Ammon's horn (tissue), 1 donor: ENCODE measurements at places on chromosomes 11 and 22.
A peak's percentile ranks its signal among the peaks of the same experiment; 100 is the strongest.

DNA sequence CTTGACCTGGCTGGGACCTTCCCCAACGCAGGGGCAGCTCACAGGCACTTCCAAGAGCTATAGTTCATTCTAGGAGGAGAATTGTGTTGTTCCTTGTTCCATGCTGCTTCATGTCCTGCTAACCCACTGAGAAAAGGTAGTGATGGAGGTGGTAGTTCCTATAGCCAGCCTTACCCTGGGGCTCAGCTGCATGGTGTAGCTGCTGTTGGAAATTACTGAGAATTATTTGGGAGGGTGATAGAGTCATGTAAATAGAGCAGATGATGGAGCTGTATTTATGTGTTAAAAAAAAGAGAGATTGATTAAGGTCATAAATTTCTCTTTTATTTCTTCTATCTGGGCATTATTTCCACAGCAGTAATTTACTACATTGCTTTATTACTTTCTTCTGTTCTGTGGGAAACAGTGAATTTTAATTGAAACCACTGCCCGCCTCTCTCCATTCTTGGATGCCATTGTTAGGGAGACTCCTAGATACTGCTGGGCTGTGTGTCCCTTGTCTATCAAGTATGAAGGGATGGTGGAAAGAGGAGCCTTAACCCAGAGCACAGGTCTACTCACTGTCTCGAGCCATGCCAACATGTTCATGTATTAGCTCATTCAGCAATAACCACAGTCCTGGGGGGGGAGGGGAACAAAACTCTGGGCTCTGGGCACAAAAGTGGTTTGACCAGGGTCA lies 309.2 kb downstream of the FAT3 start:
- DNase-seq = no peak

GRCh38 chr11:103673773-103674172 lies 362.7 kb upstream of the DDI1 start:
- DNase-seq = no peak

DNA sequence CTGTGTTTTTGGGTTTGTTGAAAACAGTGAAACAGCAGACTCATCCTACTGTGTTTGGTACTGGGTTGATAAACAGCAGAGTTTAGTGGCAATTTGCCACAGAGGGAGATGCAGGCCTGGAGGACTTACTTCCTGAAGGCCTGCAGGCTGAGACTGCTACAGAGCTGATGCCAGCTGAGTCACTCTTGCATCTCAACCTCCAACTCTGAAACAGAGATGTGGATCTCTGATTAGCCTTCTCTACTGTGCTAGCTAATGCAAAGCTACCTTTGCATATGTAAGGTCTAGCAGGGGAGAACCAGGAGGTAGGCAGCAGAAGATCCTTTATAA lies 14.3 kb downstream of the ATP5MG start:
- peak; percentile 52 for DNase-seq

DNA sequence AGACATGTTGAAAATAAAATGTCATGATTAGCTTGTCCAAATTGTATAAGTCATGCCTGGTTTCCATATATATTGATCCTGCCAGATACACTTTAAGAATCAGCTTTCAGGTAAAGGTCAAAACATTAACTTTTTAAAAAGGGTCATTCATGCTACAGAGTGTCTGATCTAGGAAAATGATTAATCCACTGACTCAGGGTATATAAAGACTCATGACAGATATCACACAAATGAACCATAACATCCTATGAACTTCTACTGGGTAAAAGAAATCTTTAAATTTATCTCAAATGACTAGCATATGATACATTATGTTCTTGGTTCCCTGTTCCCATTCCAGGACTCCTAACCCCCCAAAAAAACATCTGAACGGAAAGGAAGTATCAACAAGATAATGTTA lies 11.7 kb downstream of the MRTFA start:
- no peak for DNase-seq

DNA sequence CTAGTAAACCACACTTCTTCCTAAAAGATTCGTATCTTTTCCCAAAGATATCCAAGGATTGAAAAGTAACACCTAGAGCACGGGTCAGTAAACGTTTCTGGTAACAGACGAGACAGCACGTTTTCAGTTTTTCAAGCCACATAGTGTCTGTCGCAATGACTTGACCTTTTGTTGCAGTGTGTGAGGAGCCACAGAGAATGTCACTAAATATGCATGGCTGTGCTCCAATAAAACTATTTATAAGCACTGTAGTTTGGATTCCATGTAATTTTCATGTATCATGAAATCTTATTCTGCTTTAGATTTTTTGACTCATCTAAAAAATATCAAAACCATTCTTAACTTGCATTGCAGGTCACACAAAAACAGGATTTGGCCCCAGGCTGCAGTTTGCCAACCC lies 18.3 kb upstream of the MICAL3 start:
- no peak for DNase-seq

DNA sequence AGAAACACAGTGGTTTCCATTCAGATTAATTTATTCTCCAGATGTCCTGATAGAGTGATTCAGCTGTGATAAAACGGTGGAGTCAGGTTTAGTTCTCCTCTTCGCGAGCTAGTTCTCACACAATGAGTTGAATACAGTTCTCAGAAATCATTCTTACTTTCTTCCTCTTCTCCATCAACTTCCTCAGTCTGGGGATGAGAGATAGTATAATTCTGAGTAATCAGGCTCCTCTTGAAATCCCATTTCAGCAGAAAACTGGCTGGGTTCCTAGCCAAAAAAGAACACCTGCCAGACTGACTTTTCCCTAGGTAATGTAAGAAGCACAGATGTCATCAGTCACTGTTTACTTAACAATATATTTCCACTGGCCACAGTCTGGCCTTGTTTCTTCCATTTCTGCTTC lies 76.7 kb downstream of the SVIP start:
- DNase-seq = no peak

DNA sequence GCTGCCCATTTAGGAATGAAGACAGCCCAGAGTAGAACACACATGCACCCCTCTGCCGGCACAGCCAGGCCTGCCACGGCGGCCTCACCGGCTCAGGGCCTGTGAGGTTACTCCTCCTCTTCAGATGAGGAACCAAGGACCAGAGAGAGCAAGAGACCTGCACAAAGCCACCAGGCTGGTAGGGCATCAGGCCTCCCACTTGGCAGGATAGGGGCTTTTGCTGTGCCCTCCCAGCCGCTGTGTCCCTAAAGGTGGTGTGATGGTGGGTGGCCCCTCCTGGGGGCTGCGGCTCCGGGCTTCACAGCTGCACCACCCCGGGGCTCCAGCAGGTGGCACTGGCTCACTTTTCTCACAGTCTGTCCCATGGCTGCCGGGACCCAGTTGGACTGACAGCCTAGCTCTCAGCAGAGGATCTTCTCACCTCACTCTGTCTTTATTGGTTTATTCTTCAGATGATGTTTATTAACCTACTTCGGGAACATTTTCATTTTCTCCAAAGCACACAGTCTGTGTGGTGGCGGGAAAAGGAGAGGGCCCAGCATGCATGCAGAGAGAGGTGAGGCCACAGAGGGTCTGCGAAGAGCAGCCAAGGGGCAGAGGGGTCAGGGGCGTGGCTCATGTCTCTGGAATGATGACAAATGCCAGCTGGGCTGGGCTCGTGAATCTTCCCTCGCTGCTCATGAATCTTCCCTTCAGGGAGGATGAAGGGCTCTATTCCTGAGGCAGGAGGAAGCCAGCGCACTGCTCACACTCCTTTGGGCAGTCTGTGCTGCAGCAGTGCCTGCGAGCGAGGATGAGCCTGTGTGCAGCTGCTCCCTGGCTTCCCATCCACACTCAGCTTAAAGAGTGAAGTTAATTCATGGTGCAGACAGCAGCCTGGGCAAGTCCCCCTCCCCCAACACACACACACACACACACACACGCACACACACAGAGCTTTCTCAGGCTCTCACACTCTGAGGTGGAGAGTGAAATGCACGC lies 101.1 kb upstream of the PITPNB start:
- DNase-seq = peak; percentile 78

DNA sequence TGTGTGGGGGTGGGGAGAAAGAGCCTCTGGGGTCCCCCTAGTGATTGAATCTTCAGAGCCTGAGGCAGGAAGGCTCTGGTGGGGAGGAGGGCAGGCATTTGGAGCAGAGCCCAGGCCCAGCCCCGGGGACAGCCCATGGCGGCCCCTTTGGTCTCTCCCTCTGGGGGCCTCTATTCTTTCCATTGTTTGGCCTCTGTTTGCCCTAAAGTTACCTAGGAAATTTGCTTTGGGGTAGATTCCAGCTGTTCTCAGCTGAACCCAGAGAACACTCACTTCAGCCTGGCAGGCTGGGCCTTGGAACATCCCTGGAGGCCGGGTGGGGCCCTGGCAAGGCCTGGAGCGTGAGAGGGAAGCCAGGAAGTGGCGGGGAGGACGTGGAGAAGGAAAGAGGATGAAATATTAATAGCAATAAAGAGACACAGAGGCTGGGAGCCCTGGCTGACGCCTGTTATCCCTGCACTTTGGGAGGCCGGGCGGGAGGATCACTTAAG lies 22.9 kb upstream of the A4GALT start:
- DNase-seq = no peak

GRCh38 chr11:16604794-16605388 lies 133.6 kb upstream of the C11orf58 start:
- peak; percentile 17 for DNase-seq

GRCh38 chr11:1557051-1557884 lies 14.8 kb downstream of the DUSP8 start:
- DNase-seq = no peak

- DNase-seq = peak; percentile 59
These were observed 96.0 kb downstream of the TRPC6 start for GRCh38 chr11:101487775-101488174.

GRCh38 chr22:30249049-30250038 lies 2.8 kb upstream of the LIF start:
- no peak for DNase-seq

DNA sequence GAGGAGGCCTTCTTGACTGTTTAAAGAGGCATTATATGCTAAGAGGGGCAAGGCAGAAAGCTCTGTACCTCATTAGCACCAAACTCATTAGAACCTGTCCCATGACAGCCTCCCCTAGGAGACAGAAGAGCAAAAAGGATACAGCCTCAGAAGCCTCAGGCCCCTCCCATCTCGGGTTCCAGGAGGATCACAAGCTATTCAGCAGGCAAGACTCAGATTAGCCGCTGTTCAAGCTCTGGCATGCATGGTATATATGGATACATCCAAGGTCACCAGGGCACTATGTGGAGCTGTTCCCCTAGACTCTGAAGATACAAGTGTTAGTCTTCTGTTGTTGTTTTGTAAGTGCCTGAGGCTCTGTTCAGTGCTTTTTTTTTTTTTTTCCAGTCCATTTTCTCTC lies 32.1 kb downstream of the ATXN10 start:
- no peak for DNase-seq

GRCh38 chr22:26367402-26368245 lies 61.4 kb upstream of the ASPHD2 start:
- DNase-seq = peak; percentile 58

- no peak for DNase-seq
These were observed 17.1 kb upstream of the SYTL2 start for GRCh38 chr11:85827748-85828639.

DNA sequence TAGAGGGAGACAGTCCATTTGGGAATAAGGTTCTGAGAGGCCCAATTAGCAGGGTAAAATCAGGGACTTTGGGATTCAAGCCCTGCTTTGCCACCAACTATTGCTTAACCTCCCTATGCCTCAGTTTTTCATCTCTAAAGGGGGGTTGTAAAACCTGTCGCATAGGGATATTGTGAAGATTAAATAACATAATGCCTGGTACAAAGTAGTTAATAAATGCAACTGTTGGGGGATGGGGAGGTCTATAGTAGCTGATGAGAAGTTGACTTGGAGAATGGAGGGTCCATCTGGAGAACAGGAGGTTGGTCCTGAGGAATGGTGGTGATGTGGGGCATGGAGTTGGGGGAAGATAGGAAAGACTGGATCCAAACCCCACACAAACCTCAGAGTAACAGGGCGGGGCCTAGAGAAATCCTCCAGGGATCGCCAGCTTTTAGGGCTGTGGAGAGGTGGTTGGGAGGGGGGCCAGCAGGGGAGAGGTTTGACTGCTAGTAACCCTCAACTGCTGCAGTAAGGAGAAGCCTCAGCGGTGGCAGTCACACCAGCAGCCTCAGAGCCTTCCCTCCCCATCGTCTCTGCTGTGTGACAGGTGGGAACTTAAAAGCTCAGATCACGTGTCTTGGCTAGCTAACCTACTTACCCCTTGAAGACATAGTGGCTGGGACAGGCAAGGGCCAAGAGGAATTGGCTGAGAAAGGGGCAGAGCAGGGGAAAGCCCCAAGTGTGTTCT lies 1.1 kb upstream of the ABCG4 start:
- no peak for DNase-seq

GRCh38 chr22:32620992-32621391 lies 146.4 kb downstream of the FBXO7 start:
- no peak for DNase-seq

GRCh38 chr11:70468256-70469195 lies 70.2 kb downstream of the CTTN start:
- DNase-seq = peak; percentile 34
